ENCODE measurements at places on chromosomes 16 and 17.
A peak's percentile ranks its signal among the peaks of the same experiment; 100 is the strongest.

DNA sequence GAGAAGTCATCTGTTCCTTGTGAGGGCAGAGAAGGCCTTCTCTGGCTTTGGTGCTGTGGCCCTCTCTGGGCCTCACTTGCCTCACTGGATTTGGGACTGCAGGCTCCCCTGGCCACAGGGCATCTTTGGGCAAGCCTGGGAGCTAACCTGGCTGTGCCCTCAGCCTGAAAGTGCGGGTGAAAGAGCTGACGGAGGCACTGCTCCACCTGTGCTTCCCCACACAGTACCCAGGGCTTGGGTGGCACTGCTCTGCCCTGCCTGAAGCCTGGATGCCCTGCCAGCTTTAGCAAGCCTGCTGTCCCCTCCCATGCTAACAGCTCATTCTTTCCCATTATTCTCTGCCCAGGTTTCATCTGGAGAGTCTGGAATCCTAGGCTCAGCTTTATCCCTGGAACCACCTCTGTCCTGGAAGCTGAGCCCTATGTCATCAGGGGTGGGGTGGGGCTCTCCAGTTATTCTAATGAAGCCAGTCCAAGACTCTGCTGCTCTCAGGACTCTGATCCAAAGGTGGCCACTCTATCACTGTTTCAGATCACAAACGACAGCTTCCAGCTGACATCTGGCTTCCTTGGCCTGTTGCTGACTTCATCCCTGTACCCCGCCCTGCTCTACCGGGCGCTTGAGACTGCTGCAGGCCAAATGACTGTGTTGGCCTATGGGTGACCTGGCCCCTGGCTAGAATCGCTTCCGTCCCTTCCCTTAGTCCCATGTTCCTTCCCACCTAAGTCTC lies 29.3 kb downstream of the HIC1 start:
- peak; percentile 59 for DNase-seq

- DNase-seq, result no peak
Measured at GRCh38 chr16:87548046-87548445, 54.3 kb upstream of the JPH3 start.

GRCh38 chr16:56202036-56202435 lies 10.7 kb downstream of the GNAO1 start:
- no peak for DNase-seq

DNA sequence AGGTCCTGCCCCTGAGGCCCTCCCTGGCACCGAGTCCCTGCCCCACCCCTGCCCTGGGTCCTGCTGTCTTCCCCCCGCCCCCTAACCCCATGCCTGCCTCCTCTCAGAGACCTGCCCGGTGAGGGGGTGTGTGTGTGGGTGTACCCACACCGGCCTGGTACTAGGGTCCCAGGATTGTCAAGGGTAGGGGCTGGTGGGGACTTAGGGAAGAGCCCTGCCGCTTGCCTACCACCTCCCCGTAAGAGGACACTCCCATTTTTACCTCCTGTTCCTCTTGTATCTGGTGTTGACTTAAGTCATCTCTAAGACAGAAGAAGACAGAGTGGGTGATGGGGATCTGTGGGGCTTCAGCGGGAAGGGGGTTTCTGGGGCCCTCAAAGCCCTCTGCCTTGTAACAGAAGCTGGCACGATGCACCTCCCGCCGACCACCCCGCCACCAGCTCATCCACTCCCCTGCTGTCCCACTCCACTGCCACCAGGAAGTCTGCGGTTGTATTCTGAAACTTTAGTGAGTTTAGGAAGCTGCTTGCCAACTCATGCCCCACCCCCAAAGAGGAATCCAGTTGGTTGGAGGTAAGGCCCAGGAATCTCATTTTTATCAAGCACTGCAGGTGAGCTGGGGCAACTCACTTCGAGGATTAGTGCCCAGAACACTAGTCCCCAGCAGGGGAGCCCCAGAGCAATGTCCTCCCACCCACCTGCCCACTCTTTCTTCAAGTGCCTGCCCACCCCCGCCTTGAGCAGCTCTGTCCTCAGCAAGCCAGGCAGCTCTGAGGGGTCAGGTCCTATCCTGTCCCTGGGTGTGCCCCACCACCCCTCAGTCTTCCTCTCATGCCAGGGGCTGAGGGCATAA lies 5.6 kb downstream of the SPATA32 start:
- no peak for DNase-seq

DNA sequence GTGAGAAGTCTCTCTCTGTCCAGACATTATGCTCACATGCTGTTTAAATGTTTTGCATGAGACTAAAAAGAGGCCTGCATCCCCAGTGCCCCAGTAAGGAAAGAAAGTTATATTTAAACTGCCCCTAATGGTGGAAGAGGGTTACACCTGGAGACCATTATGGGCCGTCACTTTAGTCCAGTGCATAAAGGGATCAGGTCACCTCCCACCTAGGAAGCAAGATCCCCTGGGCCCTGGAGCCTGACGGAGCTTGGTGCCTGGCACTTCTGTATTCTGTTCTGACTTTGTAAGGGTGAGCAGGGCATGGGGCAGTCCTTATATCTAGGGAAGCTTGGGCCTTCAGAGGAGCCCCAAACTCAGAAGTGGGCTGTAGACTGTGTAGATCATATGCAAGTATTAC lies 67.9 kb downstream of the CPPED1 start:
- no peak for DNase-seq

DNA sequence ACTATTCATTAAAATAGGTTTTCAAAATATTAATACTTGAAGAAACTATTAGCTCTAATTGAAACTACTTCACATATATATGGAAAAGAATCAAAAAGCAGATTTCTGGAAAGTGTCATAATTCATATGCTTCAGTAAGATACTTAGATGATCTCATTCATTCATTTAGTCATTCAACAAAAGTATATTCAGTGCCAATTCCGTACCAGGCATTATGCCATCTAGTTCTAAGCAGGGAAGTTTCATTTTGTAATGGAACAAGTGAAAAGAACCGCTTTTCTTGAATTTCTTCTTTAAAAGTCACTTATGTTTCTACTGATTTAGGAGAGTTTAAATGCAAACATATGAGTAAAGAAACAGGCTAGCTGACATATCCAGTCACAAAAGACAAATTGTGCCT lies 118.3 kb upstream of the FAM20A start:
- DNase-seq, result no peak

DNA sequence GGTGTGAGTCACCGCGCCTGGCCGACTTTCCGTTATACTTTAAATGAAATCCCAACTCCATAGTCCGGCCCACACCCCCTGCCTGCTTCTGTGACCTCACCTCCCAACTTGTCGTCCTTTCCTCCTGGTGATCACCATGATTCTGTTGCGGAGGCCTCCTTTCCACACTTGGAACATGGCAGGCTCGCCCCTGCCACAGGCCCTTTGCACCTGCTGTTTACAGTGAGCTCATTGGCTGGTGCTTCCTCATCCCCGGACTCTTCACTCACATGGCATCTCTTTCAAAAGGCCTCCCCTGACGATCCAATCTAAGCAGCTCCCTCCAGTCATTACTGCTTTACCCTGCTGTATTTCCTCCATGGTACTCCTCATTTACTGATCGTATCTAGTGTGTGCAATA lies 64.6 kb downstream of the RAP1GAP2 start:
- no peak for DNase-seq

- DNase-seq, result no peak
Measured at GRCh38 chr17:13576661-13577526, 24.8 kb downstream of the HS3ST3A1 start.

DNA sequence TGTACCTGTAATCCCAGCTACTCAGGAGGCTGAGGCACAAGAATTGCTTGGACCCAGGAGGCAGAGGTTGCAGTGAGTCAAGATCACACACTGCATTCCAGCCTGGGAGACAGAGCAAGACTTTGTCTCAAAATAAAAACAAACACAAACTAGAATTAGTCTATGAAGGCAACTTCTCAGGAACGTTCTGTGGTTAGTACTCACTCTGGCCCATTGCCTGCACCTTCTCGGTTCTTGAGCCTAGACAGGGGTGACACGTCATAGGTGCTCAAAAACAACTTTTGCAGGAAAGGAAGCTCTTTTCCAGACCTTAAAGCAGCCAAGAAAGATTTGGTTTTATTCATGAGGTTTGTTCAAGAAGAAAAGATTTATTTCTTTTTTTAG lies 22.3 kb upstream of the CNOT1 start:
- DNase-seq, result no peak

DNA sequence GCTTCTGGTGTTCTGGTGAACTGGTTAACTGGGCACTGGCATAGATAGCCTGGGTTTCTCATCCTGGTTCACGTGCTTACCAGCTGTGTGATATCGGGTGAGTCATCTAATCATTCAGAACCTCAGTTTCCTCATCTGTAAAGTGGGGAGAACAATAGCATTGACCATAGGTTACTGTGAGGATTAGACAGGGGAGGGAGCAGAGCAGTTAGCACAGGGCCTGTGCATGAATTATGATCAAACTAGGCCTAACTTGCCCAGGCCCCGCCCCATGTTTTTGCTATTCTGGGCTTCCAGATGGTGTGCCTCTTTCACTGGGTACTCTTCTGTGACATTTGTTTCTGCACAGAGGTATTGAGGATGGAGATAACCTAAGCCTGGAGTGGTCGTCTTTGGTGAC lies 4.6 kb upstream of the KLHL36 start:
- DNase-seq, result no peak

- DNase-seq, result no peak
Measured at GRCh38 chr16:49821614-49822282, 34.2 kb downstream of the ZNF423 start.

DNA sequence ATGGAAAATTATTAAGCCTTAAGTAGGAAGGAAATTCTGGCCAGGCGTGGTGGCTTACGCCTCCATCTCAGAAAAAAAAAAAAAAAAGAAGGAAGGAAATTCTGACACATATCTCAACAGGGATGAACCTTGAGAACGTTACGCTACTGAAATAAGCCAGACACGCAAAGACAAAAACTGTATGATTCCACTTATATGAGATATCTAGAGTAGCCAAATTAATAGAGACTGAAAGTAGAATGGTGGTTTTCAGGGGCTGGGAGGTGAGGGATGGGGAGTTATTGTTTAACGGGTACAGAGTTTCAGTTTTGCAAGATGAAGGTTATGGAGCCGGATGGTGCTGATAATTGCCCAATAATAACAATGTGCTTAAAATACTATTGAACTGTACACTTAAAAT lies 16.2 kb upstream of the HNF1B start:
- DNase-seq, result no peak

DNA sequence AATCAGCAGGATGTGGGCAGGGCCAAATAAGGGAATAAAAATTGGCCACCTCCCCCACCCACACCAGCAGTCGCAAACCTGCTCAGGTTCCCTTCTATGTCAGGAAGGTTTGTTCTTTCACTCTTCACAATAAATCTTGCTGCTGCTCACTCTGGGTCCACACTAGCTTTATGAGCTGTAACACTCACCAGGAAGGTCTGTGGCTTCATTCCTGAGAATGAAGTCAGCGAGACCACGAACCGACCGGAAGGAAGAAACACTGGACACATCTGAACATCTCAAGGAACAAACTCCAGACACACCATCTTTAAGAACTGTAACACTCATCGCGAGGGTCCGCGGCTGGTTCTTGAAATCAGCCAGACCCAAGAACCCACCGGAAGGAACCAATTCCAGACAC lies 115.5 kb upstream of the TBX2 start:
- no peak for DNase-seq

DNA sequence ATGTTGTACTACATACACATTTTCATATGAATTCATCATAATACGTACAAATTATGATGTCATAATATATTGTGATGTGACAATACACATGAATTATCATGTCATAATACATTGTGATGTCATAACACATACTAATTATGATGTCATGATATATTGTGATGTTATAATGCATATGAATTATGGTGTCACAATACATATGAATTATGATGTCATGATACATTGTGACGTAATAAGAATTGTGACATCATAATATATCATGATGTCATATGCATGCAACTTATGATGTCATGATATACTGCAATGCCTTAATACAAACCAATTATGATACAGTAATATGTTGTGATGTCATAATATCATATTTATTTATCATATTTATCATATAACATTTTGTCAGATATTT lies 2074.3 kb downstream of the TP53TG3F start:
- DNase-seq, result no peak

DNA sequence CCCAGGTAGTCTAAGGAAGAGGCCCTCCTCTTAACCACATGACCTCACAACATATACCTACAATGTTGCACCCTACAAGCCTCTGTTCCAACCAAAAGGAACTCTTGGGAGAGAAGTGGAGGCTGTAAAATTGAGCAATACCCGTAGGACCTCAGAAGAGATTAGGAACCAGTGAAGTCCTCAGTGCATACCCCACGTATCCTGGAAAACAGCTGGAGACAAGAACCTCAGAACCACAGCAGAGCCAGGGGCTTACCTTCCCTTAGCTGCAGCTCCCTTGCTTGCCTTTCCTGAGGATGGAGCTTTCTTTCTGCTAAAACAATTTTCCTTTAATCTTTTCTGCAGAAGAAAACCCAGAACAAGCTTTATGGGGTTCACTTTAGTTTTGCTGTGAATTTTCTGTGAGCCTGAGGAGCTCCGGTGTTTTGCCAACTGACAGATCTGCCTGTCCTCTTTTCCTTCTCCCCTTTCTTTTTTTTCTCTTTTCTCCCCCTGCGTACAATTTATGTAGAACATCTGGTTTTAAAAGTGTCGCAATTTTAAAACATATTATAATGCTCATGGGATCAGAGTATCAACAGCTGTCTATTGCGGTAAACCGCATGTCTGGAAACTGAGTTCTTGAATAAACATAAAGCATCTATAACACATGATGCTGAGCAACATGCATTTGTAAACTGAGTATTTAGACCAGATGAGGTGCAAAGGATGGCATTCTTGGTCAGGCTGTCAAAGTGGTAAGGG lies 226.4 kb upstream of the MAF start:
- no peak for DNase-seq

DNA sequence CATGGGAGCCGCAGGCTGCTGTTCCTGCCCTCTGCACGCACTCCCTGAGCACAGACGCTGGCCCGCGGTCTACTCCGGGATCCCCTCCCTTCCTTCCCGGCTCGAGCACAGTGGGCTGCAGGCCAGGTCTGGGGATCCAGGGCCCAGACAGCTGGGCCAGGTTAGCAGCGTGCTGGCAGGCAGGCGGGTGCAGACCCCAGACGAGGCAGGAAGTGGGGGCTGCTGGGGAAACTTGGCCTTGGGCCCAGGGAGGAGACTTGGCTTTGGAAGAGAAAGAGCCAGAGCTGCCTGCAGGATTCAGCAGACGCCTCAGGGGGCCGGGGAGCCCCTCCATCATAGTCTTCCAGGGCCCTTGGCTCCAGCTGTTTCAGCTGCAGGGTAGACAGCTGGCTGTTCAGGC lies 30.2 kb upstream of the ABCC3 start:
- peak; percentile 26 for DNase-seq

DNA sequence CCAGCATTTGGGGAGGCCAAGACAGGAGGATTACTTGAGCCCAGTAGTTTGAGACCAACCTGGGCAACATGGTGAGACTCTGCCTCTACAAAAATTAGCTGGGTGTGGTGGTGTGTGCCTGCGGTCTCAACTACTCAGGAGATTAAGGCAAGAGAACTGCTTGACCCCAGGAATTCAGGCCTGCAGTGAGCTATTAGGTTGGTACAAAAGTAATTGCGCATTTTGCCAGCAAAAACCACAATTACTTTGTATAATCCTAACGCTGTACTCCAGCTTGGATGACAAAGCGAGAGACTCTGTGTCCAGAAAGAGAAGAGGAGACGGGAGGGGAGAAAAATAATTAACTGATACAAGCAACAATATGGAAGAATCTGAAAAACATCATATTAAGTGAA lies 32.7 kb downstream of the YWHAE start:
- DNase-seq, result no peak

GRCh38 chr17:79678091-79678735 lies 52.5 kb upstream of the ENPP7 start:
- DNase-seq, result no peak

All from HFF-Myc (cell line).